Hair follicular keratinocyte (primary cell): ENCODE measurements at places on chromosomes 6 and 20. TPM values are rescaled to one million over a fixed set of nuclear protein-coding genes. Genes with fewer than 3 reads are reported as not detected.

The ARG1 gene
- not detected in 2 replicates for total RNA-seq

The CRIP3 gene
- not detected in 2 replicates for total RNA-seq

The GHRH gene
- not detected in 2 replicates for total RNA-seq

The UBE2J1 gene
- total RNA-seq: 21.8 and 29.5 TPM in 2 replicates
